ENCODE measurements at places on chromosomes 1 and 21.

- DNase-seq = no peak
Observed at GRCh38 chr1:160647329-160647720, 481 bp upstream of the SLAMF1 start.

GRCh38 chr1:67459068-67459467 is 28.9 kb upstream of the SERBP1 start:
- DNase-seq = no peak

GRCh38 chr1:70382682-70383081 is 28.2 kb upstream of the ANKRD13C start:
- no peak for DNase-seq

DNA sequence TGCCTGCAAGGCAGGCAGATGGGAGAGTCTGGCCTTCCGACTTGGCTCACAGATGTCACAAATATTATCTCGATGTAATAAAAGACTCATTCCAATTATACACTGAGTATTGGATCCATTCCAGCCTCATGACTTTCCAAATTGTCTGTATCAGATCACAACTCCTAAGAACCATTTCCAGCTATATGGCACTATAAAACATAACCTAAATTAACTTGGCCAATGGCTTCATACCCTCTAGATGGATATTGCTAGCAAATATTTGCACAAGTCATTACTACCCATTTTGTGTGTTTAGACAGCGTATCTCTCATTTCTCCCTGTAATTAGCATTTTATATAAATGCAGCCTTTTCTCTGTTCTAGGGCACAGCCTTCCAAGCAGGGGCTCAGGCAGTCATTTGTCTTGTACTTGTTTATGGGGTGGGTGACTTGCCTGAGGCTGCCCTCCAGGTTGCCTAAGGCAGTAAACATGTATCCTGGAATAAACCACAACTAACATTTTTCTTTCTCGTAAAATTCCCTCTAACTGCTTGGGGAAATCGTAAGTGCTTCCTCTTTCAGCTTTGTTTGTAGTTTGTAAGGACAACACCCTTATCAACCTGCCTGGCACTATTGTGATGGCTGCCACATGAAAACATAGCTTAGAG is 70.6 kb upstream of the KCNJ6 start:
- DNase-seq = no peak

DNA sequence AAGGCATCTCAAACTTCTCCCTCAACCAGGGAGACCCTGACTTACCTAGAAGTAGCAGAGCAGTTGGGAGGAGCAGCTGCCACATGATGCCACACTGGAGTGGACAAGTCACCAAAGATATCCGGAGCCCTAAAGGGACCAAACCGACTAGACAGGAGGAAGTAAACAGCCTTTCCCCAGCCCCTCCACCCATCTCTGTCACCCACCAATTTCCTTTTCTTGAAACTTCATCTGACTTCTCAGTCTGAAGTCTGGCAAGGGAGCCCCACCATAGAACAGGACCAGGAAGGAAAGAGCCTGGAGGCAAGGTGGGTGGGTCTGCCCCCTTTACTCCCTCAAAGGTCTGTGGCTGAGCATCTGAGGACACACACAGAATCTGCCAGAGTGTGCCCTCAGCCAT is at the start of gene FCGR3A:
TSS of gene FCGR3A (minus strand) at position 167 of the 400 bp plus-strand sequence. CDS start at position 85, 82 bp downstream.
- DNase-seq = no peak

DNA sequence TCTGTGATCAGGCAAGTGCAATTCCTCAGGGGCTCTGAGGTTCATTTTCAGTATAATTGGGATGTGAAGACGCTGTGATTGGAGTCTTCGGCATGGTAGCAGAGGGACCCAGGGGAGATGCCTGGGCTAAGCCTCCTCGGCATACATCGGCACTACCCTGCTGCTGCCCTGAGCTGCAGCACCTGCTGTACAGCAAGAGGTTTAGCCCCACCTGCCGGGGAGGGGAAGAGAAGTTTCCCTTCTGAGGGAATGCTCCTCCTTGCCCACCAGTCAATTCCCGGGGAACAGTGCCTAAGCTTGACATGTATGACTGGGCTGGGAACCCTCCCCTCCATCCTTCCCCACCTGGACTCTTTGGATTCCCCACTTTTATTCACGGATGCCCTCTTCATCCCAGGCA is 24.9 kb downstream of the CNIH3 start:
- no peak for DNase-seq

- DNase-seq = no peak
Observed at GRCh38 chr1:193494368-193494767, 308.0 kb upstream of the B3GALT2 start.

DNA sequence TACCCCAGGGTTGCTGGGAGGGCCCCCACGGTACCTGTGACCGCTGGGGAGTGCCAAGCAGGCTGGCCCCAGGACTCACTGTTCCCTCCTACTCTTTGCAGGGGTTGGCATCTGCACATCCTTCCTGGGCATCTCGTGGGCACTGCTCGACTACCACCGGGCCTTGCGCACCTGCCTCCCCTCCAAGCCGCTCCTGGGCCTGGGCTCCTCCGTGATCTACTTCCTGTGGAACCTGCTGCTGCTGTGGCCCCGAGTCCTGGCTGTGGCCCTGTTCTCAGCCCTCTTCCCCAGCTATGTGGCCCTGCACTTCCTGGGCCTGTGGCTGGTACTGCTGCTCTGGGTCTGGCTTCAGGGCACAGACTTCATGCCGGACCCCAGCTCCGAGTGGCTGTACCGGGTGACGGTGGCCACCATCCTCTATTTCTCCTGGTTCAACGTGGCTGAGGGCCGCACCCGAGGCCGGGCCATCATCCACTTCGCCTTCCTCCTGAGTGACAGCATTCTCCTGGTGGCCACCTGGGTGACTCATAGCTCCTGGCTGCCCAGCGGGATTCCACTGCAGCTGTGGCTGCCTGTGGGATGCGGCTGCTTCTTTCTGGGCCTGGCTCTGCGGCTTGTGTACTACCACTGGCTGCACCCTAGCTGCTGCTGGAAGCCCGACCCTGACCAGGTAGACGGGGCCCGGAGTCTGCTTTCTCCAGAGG is 6.8 kb downstream of the XKR8 start:
- DNase-seq = no peak

DNA sequence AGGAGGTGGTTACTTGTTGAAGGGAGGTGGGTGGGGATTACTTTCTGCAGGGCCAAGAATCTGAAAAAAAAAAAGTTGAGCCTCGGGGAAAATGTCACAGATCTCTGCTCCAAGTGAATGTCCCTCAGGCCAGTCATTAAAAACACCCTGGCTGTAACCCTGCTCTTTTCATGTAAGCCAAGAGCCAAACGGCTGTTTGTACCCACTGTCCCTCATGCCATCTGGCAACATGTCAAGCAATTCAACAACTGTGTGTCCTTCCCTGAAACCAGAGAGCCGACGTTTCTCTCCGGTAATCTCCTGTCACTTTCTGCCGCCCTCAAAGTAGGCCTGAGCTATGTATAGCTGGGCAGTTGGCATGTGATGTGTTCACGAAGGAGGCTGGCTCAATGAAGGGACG is 14.7 kb downstream of the CASQ2 start:
- no peak for DNase-seq

- DNase-seq = no peak
Observed at GRCh38 chr1:212692774-212693644, 6.6 kb downstream of the BATF3 start.

GRCh38 chr1:229230140-229230892 is 40.6 kb upstream of the RAB4A start:
- no peak for DNase-seq

DNA sequence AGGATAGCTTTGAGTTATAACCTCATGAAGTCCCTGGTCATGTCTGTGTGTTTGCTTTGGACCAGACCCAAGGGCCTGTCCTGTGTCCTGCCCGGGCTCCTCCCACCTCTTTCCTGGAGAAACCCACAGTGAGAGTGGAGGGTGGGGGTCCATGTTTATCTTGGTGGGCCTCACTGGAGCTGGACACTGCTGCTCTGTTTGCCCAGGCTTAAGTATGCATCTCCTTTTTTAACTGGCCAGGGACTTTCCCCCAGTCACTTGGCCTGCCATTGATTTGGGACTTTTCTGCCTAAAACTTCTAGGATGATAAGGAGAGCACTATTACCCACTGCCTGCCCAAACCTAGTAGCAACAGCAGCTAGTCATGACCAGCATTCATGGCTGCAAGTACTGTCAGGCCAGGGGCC is 49.8 kb downstream of the DDR2 start:
- no peak for DNase-seq

DNA sequence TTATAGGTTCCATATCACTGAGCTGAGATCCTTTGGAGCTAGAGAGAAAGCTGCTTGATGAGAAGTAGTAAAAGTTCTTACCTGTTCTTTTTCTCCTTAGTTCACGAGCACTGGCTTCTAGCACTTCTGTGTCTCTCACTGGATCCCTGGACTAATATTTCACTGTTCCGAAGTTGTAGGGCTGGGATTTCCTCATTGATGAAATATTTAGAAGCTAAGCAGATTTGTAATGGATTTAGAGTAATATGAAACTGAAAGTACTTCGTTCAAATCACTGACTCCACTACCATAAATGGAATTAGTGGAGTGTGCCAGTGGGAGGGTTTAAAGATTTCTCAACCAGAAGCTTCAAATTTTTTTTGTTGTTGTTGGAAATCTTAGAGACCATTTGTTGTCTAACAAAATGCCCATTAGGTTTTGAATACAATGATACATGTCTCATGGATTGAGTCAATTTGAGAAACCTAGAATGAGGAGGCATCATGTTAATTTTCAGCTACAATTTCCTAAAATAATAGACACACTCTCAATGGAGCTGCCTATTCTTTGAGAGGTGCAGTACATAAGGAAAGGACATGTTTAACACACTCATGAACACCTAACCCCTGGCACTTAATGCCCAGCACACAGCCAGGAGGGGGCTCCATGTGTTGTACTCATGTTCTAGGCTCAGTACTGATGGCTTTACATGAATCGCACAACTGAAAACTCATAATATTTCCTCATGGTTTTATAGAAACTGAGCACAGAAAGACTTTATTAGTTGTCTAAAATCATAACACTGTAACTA is at the start of gene GBP1:
TSS of gene GBP1 (minus strand) at position 130 of the 790 bp plus-strand sequence. CDS start 1,974 bp downstream, outside the sequence.
- no peak for DNase-seq

DNA sequence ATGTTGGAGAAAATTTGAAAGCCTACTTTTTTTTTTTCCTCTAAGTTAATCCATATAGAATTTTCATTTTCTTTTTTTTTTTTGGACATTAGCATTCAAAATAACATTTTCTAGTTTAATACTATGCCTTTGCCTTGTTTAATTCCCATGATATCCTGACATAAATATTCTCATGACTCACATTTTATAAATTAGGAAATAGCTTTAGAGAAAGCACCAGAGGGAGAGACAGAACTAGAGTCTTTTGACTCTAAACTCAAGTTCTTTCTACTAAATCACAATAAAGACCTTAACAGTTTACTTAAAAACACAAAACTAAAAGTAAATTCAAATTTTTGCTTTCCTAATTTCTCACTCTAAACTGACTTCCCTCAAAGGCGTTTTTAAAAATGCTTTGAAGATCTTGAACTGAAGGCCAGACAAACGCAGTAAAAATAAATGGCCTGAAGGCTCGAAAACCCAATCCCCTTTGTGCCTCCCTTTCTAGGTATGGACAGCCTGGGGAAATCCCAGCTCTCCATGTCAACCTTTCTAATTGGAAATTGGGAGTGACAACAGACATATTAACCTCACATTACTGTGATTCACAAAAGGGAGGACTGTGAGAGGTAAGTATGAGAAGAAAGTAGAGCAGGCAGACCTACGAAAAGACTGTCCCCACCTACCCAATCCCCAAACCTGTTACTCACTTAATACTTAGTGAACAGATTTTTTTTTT is 104.6 kb downstream of the ENAH start:
- no peak for DNase-seq

GRCh38 chr1:3683992-3684391 is 31.7 kb downstream of the TP73 start:
- DNase-seq = no peak

DNA sequence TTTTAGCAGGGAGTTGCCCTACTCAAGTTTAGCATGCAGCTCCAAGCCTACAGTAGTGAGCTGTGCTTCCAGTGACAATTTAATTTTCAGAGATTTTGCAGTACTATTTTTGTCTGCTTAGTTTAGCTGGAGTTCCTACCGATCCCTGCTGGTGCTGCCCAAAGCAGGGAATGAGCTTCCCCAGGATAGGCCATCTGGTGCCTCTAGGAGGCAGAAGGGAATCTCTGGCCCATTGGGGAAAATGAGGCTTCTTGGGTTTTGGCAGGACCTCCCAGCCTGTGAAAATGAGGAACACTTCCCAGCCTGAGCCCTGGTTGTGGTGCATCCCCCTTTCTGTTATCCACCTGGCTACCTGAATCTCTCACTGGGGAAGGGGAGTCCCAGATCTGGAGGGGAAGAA is 149.2 kb downstream of the RASAL2 start:
- no peak for DNase-seq

- DNase-seq = no peak
Observed at GRCh38 chr21:44317241-44317782, 17.5 kb downstream of the PFKL start.

GRCh38 chr1:113904293-113904673 is 316 bp downstream of the AP4B1 start:
- DNase-seq = no peak

GRCh38 chr1:61807606-61808140 is 65.4 kb downstream of the PATJ start:
- DNase-seq = no peak
